D341Med (cell line): ENCODE measurements at places on chromosomes 1 and 21.

DNA sequence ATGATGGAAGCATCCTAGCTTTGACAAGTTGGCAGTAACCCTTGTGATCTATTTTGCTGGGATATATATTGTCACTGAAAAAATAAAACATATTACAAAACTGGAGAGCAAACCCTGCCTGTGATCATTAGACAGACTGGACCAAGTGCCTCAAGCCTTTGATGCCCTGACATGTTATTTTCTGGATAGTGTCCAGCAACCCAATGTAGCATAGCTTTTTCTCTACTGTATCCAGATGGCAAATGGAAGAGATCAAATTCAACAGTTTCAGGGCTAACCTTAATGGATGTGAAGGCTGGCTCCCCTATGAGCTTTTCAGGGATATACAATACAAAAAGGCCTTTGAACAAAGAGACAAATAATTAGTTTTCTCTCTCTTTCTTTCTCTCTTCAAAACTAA lies 25.1 kb downstream of the WARS2 start:
- DNase-seq = no peak

GRCh38 chr1:167909691-167910180 lies 4.2 kb downstream of the ADCY10 start:
- no peak for DNase-seq

- no peak for DNase-seq
Measured at GRCh38 chr1:224458996-224459395, 24.4 kb upstream of the WDR26 start.

- no peak for DNase-seq
Measured at GRCh38 chr1:60280256-60280655, 206.7 kb upstream of the C1orf87 start.

GRCh38 chr1:70072231-70072751 lies 133.1 kb downstream of the LRRC40 start:
- no peak for DNase-seq

- no peak for DNase-seq
Measured at GRCh38 chr1:7896994-7897393, 43.6 kb downstream of the TNFRSF9 start.
